ENCODE measurements at places on chromosomes 7 and 10.
A peak's percentile ranks its signal among the peaks of the same experiment; 100 is the strongest.

DNA sequence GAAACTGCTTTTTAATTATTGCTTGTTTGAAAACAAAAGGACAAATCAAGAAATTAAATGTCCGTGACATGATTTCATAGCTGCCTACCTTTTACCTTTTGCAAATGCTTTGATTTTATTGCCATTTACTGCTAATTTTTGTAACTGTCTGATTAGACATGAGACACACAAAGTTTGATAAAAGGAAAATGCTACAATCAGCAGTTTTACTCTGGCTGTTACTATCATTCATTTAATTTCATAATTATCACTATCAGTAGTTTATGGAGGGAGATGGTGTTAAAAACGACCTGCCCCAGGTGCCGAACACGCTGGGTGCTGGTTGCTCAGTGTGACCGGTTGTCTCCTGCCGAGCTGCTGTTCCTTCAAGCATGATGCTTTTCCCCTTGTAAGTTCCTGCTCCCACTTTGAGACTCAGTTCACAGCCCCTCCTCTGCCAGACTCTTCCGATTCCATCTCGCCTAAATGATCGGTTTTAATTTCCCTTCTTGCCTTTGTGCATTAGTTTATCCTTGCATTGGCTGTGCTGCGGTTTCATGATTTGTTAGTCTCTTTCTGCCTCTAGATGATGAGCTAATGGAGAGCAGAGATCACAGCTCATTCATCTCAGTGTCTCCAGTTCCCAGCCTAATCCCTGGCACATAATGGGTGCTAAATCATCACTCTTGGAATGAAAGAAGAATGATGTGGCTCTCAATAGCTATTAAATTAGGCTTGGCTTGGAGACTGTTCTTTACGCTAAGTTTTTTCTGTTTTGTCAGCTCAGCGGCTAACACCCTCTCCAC lies 110.6 kb downstream of the PFKFB3 start:
- no peak for DNase-seq

GRCh38 chr7:73966062-73966940 lies 61.7 kb upstream of the ELN start:
- DNase-seq, result no peak

DNA sequence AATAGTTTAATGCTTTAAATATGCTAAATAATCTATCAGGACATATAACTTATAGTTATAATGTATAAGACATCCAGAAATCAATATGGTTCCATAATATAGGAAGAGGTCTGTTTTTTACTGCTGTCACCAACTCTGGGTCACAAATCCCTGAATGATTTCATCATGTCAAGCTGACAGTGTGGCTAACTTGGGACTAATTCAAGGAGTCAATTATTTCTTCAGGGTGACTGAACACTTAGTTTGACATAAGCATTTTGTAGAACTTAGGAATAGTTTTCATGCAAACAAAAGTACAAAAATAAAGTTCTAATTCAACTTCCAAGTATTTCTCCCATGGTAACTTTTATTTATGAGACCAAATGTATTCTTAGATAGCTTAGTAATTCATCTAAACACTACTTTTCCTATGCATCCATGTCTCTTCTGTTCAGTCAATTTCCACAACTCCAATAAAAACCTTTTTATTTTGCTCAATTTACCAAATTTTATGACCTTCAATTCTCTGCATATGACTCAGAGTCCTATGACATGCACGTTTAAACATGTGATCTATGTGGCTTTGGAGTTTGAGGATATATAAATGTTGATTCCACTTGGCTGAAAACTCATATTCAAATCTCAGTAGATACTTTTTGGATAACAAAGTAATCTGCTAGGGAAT lies 40.3 kb upstream of the GNAT3 start:
- DNase-seq, result no peak

- no peak for DNase-seq
These were observed 36.4 kb downstream of the OR13A1 start for GRCh38 chr10:45278860-45279498.

DNA sequence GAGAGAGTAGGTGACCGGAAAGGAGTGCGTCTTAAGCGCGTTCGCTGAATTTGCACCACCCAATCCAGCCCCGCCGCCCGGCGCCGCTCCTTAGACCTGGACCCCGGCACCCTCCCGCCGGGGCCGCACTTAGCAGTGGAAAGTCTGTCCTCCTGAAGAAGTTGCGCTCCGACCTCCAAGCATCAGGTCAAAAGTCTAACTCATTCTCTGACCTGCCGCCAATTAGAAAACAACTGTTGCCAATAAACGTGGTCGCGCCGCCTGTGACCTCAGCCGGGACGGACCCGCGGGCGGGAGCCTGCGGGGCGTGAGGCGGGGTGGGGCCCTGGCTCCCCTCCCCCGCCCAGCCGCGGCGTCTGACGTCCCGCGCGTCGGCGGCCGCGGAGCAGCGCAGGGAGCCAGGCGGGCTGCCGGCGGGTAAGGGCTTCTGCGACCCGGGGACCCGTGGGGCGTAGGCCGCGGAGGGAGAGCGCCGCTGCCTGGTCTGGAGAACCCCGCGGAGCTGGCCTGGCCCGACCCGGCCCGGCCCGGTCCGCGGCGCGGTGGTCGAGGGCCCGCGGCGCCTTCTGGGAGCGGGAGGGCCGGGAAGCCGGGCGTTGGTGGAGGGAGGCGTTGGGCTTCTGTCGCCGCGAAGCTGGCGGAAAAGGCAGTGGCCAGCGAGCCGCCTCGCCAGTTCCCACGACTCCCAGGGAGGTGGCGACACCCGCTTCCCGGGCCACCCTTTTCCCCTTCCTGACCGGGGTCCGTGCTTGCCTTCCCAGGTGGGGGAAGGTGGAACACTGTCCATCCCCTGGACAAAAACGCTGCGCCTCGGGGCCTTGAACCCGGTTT lies at the start of gene BCAP29:
BCAP29 (plus strand) TSS at position 362 of the 831 bp plus-strand sequence. CDS start 527 bp downstream, outside the sequence.
- DNase-seq, result peak; percentile 73

DNA sequence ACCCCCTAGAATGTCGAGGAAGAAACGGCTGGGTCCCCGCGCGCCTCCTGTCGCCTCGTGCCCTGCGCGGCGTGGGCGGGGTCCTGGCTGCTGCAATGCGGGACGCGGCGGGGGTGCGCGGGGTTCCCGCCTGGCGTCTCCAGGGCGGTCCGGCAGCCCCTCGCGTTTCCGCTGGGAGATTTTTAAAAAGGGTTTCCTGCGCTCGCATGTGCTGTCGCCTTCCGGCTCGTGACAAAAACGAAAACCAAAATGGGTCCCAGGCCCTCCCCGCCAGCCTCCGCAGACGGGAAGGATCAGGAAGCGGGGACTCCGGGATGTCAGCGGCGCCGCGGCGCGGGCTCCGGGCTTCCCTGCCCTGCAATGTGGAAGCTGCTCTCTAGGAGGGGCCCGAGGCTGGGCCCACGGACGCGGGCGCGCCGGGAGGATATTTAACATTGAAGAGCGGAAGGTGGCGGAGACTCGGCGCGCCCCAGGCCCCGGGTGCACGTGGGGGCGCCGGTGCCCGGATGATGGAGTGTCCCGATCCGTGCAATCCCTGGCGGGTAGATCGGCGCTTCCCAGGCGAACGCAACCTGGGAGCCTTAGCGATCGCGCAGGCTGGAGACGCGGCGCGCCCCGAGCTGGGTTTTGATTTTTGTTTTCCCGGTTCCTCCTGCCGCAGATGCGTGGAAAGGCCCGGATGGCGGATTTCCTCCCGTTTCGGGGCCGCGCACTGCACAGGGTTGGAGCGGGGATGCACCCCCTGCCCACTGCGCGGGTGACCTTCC lies 1.0 kb downstream of the PFKP start:
- DNase-seq, result peak; percentile 70

- no peak for DNase-seq
These were observed 122.5 kb upstream of the C1QL3 start for GRCh38 chr10:16644146-16644545.

GRCh38 chr7:142181966-142182365 lies 70.4 kb downstream of the MGAM2 start:
- DNase-seq, result no peak

DNA sequence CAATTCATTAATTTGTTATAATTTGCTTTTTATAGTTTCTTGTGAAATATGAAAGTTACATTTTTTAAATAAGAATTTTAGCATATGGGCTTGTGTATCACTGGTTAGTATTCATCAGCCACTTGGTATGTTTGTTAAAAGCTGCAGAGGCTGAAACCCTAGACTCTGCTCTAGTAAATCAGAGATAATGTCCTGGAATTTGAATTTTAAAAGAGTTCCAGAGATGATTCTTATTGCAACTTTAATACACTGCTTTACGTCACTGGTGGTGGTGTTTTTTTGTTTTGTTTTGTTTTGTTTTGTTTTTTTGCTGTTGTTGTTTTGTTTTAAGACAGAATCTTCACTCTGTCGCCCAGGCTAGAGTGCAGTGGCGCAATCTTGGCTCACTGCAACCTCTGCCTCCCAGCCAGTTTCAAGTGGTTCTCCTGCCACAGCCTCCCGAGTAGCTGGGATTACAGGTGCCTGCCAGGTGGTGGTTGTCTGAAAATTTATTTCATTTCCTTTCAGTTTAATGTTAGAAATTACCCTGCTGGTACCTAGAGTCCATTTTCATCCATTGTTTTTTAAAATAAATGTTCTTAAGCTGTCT lies 43.8 kb downstream of the PTPN12 start:
- no peak for DNase-seq

- DNase-seq, result no peak
These were observed 62.1 kb downstream of the PKD1L1 start for GRCh38 chr7:47885987-47886811.

GRCh38 chr10:6128591-6129251 lies 39.9 kb downstream of the RBM17 start:
- DNase-seq, result no peak

GRCh38 chr10:99345350-99345749 lies 16.2 kb downstream of the CNNM1 start:
- DNase-seq, result no peak

DNA sequence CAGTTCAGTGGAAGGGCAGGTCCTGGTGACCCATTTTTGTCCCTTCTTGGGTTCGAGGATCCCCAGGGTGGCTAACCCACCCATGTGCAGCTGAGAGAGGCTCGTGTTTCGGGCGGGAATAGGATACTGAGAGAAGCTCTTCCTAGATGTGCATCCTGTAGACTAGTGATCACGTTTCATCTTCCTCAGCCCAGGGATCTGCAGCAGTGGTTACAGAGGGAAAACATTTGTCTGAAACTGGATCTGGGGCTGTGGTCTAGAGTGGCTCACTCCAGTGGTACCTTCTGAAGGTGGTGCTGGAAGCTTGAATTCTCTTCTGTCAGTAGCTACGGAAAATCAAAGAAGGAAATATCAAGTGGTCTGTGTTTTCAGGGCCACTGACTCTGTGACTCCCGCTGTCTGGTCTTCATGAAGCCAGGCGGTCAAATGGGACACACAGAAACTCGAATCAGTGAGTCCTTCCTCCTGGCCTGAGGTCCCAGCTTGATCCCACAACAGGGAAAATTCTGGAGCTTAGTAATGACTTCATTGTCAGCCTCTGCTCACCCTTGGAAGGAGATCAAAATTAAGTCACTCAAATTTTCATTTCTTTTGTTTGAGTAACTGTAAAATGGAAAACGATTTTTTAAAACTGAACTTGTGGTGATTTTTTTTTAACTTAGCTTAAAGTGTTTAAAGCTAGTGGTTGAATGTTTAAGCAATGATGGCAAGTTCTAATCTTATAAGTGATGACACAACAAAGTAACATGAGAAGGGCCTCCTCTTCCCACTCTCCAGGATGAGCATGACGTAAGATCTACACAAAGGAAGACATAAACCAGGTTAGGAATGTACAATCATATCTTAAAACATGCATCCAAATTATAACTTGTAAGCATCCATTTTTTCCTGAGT lies 469.3 kb upstream of the KLF6 start:
- no peak for DNase-seq

DNA sequence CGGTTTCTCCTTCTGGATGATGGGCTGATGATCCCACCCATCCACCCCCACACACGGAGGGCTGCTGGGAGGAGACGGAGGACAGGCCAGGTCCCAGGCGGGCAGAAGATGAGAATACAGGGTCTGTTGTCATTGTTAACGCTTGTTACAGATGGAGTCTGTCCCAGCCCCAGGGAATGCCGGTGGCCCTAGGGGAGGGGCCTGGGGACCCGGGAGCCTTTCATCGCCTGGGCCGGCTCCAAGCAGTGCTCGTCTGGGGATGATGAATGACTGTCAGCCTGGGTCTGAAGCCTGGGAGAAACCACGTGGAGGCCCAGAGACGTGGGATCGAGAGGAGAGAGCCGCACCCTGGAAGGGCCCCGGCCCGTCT lies 69.2 kb downstream of the UNCX start:
- no peak for DNase-seq

DNA sequence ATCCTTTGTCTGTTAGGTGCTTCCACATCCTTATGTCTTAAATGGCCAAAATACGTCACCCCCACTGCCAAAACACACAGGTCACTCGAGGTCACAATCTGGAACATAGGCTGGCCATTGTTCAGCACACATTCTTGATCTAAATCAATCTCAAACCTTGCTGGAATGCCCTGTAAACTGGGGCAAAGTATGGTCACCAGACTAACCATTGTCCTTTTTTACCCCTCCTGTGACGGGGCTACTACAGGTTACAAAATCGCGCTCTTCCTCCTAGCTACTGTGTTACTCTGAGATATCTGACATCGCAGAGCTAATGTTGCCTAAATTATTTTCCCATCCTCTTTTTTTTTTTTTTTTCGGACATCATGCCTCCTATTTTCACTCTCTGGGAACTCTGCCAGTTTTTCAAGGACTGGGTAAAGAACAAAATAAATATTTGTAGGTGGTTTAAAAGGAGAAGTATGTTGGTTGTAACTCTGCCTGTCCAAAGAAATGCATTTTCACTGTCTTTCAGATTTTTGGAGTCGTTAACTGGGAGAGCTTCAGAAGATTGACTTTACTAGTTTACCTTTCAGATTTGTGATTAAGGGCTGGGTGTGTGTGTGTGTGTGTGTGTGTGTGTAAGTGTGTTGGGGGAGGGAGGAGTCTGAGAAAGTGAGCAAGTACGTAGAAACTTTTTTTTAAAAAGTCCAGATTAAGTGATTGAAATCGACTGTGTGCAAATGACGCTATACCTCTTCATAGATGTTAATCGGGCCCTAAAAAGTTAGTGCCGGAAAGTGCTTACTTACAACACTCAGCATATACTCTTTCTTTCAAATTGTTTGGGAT lies 942 bp upstream of the KIAA1217 start:
- no peak for DNase-seq

DNA sequence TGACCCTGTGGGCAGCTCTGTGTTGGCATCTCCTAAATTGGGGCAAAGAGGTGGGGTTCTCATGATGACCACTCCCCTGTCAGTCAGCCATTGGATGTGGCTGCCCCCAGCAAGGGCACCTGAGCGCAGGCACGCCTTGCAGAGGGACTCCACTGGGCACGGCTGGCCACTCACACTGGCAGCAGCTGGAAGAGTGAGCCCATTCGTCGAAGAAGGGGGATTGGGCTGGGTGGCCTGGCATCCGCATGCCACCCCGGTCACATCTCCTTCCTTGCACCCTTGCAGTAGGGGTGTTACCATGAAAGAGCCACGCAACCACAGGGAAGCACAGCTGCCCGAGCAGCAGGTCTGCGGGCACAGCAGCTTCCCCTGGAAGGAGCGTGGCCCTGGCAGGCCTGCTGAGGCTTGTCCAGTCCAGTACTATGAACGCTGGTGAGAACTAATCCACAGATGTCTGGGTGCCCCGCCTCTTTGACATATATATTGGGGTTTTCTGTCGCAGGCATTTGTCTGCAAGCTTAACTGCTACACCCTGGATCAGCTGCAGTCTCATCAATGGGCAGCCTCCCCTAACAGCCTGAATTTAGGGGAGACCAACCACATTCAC lies 25.7 kb upstream of the GRB10 start:
- no peak for DNase-seq

Data from CD8-positive, alpha-beta memory T cell (primary cell).